Upper lobe of left lung (tissue), 6 donors: ENCODE measurements at places on chromosomes 1 and 21.

DNA sequence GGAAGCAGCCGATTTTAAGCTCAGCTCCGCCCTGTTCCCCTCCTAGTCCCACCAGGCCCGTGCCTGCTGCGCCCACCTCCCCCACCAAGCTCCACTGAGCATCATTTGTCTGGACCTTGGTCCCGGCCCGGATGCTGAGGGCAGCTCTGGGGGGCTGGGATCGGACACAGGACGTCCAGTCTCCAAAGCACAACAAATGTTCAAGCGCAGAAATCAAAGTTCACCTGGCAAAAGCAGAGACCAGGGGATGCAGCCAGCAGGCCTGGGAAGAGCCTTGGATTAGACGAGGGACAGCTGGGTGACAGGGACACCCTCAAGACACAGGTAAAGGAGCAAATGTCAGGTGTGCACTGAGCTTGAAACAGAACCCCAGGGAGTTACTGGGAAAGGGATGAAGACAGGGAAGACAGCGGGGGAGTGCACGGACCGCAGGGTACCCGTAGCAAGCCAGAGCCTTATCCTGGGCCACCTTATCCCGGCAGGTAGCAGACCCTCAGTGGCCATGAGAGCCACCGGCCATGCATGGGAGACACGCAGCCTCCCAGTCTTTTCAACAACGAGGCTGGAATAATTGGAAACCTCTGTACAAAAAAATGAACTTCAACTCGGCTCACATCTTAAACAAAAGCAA, 22.2 kb upstream of the TMEM52 start:
- no peak for DNase-seq

- DNase-seq = no peak
Measured at GRCh38 chr21:44551340-44551961, at the start of gene KRTAP10-2. KRTAP10-2 (minus strand) TSS chr21:44551505; CDS start chr21:44551458, 47 bp downstream.

GRCh38 chr1:181779343-181779742, 282.2 kb downstream of the ZNF648 start:
- DNase-seq = no peak

DNA sequence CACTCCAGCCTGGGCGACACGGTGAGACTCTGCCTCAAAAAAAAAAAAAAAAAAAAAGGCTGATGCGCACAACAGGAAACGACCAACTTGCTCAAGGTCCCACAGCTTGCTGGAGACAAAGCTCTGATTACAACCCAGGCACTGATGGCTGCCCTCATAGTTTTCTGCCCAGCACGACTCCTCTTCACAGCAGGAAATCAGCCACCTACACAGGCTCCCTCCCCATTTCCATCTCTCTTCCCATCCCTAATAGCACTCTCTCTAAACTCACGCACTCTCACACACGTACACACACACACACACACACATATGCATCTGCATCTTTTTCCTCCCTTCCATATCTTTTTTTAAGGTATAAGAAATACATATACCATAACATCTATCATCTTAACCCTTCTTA, 153.5 kb upstream of the SOD1 start:
- no peak for DNase-seq

DNA sequence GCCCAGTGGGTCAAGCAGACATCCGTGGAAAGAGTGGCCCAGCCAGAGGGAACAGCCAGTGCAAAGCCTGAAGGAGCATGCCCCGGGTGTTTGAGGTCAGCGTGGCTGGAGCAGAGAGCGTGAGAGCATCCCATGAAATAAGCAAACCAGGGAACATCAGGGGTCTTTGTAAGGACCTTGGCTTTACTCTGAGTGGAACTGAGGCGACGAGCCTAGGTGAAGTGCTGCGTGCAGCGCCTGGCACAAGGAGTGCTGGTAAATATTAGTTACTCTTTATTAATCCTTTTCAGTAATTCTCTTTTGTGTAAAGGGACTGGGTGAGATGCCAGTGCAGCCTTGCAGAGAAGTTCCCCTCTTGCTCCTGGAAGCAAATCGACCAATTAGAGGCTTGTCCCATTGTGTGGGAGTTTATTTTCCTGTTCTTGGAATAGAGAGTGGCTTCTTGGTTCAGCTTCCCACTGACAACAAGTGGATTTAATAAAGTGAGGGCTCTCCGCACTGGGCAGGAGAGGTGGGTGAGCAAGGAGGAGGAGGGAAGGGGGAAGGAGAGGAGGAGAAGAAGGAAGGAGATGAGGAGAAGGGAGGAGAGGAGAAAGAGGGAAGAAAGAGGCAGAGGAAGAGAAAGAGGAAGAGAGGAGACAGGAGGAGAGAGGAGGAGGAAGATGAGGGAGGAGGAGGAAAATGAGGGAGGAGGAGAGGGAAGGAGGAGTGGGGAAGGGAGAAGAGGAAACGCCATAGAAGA, 37.6 kb upstream of the DISP3 start:
- DNase-seq = no peak

DNA sequence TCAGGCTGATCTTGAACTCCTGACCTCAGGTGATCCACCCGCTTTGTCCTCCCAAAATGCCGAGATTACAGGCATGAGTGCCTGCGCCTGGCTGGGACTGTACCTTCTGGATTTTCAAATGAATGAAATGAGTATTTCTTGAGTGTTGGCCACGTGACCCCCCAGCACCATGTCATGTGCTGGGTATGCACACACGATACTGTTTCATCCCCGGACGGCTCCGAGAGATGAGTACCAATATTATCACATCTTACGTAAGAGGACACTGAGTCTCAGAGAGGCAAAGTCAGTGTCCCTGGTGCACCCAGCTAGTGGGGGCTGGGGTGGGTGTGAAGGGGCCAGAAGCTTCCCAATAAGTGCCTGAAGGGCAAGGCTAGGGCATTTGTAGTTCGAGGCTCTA, 780 bp upstream of the CROCC start:
- DNase-seq = no peak

GRCh38 chr1:226344441-226345259, 35.7 kb upstream of the LIN9 start:
- DNase-seq = no peak

GRCh38 chr21:45055861-45056260, 18.5 kb upstream of the ADARB1 start:
- no peak for DNase-seq

GRCh38 chr1:60196026-60196425, 122.5 kb upstream of the C1orf87 start:
- DNase-seq = no peak

DNA sequence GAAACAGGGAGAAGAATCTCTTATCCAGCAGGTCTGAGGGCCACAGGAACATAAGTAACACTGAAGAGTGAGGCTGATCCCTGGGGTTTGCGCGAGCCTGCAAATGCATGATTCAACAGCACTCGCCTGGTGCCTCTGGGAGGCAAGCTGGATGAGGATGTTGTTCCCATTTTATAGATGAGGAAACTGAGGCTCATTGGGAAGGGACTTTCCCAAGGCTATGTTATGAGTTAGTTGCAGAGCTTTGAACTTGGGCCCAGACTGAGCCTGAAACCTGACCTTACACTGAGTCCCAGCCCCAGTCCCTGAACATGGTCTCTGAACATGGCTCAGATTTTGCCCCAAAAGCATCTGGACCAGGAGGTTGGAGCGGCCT, 27.7 kb upstream of the POU3F1 start:
- no peak for DNase-seq

GRCh38 chr21:35920436-35920835, 139.9 kb downstream of the SETD4 start:
- DNase-seq = no peak

GRCh38 chr1:15244813-15245212, 2.2 kb upstream of the FHAD1 start:
- no peak for DNase-seq

DNA sequence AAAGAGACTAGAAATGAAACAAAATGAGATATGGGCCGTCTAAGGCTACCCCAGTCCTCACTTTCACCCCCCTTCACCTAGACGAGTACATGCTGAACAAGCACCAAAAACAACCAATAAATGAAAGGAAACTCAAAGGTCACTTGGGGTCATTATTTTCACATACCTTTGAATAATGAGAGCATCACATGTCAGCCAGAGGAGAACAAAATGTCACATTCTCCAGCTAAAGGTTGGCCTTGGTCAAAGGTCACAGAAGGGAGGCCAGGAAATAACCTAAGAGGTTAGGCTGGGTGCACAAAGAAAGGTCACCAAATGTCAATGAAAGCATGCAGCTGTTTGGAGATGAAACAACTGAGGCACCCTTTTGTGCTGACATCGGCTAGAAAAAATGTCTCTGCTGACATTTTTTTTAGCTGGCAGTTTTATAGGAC, 288.7 kb upstream of the USP25 start:
- DNase-seq = no peak

DNA sequence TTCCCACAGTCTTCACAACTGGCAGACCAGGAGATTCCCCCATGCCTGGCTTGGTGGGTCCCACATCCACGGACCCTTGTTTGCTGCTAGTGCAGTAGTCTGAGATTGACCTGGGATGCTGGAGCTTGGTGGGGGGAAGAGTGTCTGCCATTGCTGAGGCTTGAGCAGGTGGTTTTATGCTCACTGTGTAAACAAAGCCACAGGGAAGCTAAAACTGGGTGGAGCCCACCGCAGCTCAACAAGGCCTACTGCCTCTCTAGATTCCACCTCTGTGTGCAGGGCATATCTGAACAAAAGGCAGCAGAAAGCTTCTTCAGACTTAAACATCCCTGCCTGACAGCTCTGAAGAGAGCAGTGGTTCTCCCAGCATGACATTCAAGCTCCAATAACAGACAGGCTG, 177.3 kb upstream of the ETV3 start:
- DNase-seq = no peak

DNA sequence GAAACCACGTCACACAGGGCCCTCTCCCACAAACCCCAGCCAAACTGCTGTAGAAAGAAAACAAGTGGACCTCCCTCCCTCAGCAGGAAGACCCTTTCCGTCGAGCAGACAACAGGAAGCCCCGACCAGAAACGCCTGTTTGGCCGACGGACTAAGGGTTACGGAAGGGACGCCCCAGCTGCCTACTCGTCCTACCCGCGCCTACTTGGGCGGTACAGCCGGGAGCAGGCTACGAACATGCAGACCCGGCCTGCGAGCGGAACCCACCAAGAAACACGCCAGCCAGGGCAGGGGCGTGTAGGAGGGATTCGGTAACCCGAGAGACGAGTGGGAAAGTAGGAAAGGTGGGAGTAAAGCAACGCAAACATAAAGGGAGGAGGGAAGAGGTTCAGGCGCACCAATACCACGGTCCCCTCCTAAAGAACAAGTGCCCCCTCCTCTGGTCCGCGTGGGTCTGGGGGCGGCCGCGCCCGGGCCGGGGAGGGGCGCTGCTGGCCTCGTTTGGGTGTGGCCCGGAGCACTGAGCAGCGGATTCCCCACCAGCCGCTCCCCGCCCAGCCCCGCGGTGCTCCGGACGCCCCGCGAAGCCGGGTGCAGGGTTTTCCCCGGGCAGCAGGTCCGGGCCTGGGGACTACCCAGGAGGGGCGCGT, 450 bp downstream of the S100A10 start:
- DNase-seq = no peak

GRCh38 chr21:42163511-42163863, 55.5 kb upstream of the ABCG1 start:
- no peak for DNase-seq

DNA sequence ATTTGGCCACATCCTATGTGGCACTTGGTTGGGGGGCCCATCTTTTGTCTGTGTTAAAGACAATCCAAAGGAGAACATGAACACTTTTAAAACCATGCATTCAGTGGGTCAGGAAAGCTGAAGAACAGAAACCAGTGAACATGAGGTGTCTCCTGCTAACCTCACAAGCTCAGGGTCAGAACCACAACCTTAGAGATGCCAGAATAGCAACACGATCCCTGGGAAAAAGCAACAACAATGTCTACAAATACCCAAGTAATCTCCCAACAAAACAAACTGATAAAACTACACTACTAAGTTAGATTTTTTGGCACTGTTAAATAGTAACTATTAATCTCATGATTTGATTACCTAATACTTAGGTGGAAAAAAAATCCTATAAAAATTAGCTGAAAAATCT, 34.1 kb upstream of the GNG4 start:
- no peak for DNase-seq

DNA sequence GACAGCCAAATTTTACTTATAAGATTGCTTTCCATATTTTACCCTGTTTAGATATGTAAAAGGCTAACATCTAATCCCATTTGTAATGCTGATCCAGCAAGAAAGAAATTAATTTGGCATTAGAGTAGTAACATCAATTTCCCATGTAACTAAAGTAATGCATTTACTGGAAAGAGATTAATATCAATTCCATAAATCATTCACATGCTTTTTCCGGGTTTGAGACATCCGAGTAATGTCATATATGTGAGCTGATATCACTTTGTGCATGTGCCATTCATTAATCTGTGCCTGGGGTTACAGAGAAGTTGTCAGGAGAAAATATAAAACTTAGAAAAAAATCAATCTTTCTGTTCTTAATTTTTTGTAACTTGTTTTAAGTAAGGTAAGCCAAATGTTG, 206.1 kb downstream of the AGBL4 start:
- DNase-seq = no peak

DNA sequence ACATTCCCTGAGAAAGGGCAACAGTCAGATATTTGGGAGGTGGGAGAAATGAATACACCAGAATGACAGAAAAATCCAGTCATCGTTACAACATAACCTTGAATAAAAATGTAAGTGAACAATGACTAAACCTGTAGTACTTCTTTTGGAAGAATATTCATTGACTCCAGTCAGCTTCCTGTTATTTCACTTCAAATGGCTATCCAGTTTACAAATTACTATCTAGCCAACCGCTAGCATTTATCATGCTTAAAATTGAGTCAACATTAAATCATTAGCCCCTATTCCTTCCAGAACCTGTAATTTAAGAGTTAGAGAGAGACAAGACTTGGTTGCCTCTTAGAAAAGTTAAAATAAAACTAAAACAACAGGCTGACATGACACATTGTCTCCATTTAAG, 33.6 kb downstream of the WLS start:
- no peak for DNase-seq

DNA sequence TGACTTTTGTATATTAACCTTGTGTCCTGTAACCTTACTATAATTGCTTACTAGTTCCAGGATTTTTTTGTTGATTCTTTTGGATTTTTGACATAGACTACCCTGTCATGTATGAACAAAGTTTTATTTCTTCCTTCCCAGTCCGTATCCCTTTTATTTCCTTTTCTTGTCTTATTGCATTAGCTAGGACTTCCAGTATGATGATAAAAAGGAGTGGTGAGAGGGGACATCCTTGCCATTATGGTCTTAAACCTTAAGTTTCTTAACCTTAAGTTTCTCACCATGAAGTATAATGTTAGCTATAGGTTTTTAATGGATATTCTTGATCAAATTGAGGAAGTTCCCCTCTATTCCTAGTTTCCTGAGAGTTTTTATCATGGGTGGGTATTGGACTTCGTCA, 24.5 kb upstream of the TBX19 start:
- DNase-seq = no peak

DNA sequence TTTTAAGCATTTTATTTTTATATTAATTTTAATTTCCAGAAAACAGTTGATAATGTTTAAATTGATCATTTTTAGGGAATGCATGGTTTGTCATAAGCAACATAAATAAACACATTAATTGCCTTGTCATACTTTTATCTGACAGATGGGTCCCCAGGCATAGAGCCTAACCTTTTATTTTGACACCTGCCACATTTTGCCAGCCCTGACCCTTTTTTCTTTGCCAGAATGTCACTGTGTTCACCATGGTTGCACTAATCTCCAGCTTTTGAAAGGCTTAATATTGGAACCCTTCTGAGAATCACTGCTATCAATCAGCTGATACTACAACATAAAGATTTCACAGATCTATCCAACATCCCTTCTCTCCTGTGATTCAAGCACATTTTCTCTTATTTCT, 56.0 kb upstream of the DPYD start:
- no peak for DNase-seq
